ENCODE measurements at places on chromosomes 3 and 15.

- DNase-seq: no peak
Measured at GRCh38 chr15:73786538-73786937, 33.4 kb upstream of the INSYN1 start.

DNA sequence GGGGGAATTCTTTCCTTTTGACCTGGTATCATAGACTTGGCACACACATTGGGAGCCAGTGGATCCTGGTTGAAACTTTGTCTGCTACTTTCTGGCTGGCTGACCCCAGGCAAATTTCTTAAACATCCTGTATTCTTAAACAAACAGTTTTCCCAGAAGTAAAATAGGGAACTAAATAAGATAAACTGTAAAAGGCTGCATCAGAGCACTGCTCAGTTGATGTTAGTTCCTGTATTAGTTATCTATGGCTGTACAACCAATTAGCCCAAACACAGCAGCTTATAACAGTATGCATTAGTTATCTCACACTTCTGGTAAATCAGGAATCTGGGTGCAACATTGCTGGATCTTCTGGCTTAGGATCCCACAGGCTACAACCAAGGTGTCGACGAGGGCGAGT, 73.1 kb upstream of the SLCO3A1 start:
- DNase-seq: no peak

GRCh38 chr15:75025107-75025506, 1.7 kb downstream of the PPCDC start:
- no peak for DNase-seq

DNA sequence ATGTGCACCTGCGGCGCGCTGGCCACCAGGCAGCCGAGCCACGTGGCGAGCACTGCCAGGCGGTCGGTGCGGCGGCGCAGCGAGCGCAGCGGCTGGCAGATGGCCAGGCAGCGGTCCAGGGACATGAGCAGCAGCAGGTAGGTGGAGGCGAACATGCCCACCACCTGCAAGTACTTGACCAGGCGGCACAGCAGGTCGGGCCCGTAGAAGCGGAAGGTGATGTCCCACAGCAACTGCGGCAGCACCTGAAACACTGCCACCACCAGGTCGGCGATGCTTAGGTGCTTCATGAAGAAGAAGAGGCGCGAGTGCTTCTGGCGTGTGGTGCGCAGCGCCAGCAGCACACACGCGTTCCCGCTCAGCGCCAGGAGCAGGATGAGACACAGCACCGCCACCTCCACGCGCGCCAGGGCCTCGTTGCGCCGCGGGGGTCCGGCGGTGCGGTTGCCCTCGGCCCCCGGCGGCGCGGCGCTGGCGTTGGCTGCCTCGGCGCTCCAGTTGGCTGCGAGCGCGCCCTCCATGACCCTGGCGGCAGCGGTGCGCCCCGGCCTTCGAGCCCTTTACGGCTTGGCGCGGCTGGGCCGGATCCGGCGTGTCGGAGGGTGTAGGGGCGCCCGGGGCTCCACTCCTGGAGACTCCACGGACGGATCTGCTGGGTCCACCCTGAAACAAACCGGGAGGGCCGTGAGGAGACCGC, 1.6 kb downstream of the OXTR start:
- peak; percentile 80 for DNase-seq

DNA sequence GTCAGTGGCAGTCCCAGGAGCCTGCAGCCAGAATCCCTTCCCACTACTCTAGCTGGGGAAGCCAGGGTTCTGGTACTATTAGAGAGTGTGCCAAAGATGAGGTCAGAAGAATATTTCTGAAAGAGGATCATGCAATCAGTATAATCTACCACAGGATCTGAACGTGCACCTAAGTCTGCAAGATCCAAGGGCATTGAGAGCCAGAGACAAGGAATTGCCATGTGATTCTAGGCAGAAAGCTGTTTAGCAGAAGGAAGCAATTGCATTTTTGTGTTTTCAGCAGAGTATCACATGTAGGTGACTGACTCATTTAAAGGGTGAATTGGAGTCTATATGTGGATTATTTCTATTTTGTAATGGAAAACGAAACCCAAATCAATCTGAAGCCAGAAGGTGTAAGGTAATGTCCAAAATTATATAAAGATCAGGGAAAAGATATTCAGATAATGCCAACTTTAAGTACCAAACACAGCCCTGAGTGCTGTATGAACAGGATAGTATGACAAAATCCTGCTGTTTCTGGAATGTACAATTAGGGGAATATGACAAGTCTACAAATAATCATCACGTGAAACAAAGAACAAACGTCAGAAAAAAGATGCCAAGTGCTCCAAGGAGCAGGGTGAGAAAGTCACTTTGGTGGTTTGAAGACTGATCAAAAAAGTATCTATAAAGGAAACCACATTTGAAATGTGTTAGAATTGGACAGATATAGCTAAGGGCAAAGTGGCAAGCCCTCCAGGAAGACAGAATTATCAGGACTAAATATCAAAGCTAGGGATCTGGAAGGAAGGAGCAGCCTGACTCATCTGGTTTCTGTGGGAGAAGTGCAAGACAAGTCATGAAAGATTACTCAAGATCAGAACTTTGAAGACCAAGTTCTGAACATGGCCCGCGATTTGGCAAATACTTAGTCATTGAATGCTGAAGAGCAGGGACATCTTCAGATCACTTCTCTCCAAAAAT, 1036.6 kb downstream of the NTRK3 start:
- DNase-seq: no peak

GRCh38 chr3:148512648-148513047, 185.1 kb upstream of the AGTR1 start:
- no peak for DNase-seq

DNA sequence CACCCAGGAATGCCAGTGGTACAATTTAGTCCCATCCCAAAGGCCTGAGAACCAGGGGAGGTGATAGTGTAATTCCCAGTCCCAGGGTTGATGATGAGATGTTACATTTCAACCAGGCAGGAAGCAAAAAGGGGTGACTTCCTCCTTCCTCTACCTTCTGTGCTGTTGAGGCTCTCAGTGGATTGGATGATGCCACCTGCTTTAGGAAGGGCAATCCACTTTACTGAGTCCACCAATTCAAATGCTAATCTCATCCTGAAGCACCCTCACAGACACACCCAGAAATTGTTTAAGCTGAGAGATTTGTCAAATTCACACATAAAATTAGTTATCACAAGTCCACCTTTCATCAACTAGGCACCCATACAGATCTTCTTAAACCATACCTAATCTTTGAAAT, 418.5 kb upstream of the GOLIM4 start:
- no peak for DNase-seq

DNA sequence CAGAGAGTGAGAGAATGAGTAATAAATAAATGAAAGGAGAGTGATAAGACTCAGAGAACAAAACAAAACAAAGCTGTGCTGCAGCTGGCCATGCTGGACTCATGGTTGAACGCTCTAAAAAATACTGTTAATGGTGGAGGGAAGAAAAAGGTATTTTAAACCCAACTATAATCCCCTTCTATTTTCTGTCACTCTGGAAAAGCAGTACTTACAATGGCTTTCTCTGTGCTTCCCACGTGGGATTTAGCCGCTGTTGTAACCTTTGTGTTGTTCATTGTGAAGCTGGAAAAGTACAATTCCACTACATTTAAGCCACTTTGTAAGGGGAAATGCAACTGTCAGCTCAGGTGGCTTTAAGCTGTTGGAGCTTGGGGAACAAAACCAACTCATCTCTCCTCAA, 917.7 kb downstream of the IGSF11 start:
- no peak for DNase-seq

GRCh38 chr3:124558991-124559845, 171.0 kb upstream of the UMPS start:
- peak; percentile 90 for DNase-seq

- DNase-seq: no peak
Measured at GRCh38 chr3:127889461-127889863, 25.6 kb upstream of the KBTBD12 start.

DNA sequence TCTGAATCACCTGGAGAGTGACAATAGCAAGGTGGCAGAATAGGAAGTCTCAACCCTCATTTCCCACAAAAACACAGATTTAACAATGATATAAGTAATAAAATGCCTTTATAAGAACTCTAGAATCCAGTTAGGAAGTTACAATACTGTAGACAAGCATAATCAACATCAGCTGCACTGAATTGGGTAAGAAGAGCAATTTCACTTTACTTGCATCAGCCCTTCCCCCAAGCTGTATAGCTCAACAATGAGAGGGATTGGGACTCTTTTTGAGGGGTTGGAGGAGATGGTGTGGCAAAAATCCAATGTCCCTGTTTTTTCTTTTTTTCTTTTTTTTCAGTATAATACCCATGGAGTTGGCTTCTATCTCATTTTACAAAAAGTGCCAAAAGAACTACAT, 63.1 kb downstream of the SERP1 start:
- no peak for DNase-seq

DNA sequence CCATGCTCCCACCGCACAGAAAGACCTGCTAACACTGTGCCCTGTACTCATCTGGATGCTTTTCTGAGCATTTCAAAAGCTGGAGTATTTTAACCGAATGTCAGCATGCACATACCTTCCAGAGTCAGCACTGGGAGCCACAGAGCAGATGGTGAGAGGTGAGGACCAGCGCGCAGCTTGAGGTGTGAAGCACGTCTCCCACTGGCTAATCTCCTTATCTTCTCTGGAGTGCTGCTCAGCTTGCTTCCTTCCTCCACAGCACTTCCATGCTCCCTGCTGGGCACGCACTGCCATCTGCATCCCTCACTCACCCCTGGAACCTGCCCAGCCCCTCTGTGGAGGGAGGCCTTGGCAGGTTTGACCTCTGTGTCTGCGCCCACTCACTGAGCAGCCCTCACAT, at the start of gene GNB5:
TSS of gene GNB5 (minus strand) at position 186 of the 400 bp plus-strand sequence. CDS start 6,716 bp downstream, outside the sequence.
- DNase-seq: peak; percentile 63

- no peak for DNase-seq
Measured at GRCh38 chr15:67784856-67785430, 40.4 kb upstream of the SKOR1 start.

DNA sequence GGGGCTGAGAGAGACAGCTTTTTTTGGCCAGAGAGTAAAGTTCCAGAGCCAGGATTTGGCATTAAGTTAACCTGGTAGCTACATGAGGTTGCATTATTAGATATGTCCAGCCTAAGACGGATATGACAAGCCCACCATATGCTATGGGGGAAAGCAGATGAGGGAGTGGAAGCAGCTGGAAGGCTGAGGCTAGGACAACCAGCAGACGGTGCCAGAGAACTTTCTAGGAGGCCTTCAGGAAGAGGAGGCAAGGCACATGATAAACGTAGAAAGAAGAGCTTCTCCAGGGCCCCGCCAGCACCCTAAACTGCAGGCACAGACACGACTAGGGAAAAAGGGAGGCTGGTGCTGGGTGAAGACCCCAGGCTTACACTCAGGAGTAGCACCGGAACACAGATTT, 87.0 kb downstream of the CTNNB1 start:
- DNase-seq: no peak

GRCh38 chr3:3065876-3066275, 44.3 kb downstream of the IL5RA start:
- DNase-seq: no peak

DNA sequence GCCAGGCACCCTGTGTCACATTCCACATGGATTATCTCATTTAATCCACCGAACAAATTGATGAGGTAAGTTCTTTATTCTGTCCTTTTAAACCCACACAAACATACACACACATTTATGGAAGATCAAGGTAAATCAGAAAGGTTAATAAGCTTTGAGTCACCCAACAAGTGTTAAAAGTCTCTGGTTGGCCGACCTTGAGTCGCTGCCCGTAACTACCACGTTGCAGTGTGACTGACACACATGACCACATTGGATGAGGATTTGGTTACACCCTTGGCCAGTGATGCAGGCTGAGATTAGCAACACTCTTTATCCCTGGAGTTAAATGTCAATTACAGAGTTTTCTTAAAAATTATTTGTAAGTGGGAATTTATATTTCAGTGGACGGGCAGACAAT, 19.2 kb downstream of the FOXP1 start:
- DNase-seq: no peak

DNA sequence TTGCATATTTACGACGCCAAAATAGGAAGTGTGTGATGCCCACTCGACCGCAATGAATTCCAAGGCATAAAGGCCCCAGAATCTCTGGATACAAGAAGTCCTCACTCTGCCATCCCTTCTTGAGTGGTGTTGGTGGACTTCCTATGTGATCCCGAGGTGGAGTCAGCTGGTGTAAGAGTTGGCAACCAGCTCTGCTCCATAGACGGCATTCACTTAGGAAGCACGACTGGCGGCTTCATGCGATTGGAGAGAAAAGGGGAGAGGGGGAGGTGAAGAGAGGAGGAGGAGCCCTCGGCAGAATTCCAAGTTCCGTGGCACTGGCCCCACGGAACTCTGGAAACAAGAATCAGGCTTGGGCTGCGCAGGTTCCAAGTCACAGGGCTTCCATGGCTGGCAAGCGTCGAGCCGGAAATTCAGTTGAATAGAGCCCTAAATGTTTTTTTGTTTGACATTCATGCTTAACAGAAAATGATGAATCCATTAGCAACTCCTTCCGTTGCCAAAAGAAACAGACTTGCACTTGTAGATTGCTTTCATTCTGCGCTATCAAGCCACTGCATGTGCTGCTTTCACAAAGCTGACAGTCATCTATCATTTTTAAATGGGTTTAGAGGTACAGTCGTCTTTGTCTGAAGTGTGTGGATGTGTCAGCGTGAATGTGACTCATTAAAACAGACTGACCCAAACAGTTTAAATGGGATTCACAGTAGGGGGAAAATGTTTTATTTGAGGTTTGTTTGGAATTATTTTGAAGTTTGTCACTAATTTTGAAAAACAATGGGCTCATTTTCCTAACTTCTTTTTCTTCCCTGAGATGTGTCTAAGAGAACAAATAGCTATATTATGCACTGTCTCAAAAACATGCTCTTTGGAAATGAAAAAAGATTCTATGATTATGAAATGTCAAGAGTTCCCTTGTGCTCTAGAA, 428.3 kb upstream of the ATP11B start:
- DNase-seq: no peak

GRCh38 chr3:8621872-8622271, 22.7 kb downstream of the SSUH2 start:
- DNase-seq: no peak

GRCh38 chr3:76400141-76400540, 614.8 kb upstream of the ZNF717 start:
- DNase-seq: no peak

DNA sequence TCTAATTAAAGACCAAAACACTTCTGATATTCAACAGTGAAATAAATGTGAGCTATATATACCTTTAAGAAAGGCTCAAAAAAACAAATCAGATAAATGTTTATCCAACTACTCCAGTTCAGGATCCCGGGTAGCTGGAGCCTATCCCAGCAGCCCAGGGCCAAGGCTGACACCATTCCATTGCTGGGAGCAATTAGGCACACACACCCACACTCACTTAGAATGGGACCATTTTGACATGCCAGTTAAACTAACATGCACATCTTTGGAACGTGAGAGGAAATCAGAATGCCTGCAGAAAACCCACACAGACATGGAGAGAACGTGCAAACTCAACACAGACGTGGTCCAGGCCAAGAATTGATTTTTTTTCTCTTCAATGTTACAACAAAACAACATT, 30.0 kb upstream of the PLSCR4 start:
- no peak for DNase-seq
